ENCODE measurements at places on chromosomes 4 and X.

- no peak for DNase-seq
Measured at GRCh38 chr4:37054531-37055077, 189.9 kb upstream of the NWD2 start.

DNA sequence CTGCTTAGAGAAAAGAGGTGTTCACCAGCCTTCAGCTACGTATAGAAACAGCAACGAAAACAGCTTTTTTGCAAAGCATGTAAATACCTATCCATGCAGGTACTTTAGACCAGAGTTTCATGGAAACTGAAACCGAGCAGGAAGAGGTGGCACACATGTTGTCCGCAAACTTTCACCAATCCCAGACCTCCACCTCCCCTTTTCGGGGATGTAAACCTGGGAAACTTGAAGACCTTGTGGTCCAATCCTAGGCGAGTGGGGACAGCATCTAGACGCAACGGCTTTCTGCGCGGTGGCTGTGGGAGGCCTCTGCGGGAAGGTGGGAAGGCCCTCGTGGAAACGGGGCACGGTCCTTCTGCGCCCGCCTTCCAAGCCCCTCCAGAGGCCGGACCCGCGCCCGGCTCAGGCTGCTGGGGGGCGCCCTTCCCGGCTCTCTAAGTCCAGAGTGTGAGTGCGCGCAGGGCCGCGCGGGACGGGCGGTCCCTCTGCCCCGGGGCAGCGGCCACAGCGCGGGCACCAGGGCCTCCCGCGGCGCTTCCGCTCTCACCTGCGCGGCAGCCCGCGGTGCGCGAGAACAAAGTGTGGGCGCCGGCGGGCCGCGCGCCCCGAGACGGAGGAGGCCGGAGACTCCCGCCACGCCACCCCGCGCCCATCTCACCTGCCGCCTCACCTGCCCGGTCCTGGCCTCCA is 830 bp upstream of the SHROOM2 start:
- no peak for DNase-seq

DNA sequence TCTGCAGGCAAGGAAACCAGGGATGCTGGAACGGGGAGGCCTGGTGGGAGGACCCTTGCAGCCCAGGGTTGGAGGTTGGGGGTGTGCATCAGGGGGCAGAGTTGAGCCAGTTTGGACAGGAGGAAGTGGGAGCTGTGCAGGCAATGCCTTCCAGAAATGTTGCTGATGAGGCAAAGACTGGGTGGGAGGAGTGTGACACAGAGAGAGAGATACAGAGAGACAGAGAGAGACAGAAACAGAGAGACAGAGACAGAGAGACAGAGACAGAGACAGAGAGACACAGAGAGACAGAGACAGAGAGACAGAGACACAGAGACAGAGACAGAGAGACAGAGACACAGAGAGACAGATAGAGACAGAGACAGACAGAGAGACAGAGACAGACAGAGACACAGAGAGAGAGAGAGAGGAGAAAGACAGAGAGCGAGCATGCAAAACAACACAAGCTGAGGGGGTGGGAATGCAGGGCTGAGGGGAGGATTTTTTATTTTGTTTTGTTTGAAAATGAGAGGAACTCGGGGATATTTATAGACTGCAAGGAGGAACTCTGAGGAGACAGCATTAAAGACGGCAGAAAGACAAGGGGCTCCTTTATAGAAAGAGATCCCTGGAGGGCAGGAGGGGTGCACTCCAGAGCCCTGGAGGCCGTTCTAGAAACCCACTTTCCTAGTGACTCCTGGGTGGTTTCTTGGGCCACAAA is 1.9 kb upstream of the HAUS3 start:
- DNase-seq: peak; percentile 23

DNA sequence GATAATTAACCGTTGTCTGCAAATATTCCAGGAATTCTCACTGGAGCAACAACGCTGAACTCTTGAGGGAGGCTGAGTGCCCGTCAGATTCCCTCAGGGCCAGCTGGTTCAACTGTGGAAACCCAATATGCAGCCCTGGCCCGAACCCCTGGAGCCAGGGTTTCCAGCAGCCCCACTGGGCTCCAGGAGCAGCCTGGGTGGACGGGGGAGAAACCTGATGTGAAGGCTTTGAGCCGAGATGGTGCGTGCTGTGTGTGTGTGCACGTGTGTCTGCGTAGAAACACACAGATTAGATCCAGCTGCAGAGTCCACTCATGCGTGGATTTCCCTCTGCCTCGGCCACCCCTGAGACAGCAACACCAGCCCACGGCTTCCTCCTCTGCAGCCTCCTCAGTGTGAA is 19.4 kb upstream of the SLC25A6 start:
- no peak for DNase-seq

- no peak for DNase-seq
Measured at GRCh38 chr4:110484029-110484428, 8.1 kb downstream of the ENPEP start.

DNA sequence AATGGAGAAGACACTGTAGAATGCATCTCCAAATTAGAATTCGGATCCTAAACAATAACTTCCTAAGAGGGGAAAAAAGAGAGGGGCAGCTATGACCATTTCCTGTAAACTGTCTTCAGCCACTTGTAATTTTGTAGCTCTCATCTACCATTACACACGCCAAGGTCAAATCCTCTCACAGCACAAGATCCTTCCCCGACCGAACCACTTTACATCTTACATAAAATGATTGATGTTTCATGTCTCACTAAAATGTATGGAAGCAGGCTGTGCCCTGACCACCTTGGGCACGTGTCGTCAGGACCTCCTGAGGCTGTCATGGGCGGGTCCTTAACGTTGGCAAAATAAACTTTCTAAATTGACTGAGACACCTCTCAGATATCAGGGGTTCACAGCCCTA is 24.1 kb upstream of the PBDC1 start:
- DNase-seq: peak; percentile 39

All from stimulated activated CD4-positive, alpha-beta T cell treated with anti-CD3 and anti-CD28 coated beads, Interleukin-15, amount 100 ng/mL, for 24 hours (primary cell).